Erythroblast (primary cell): ENCODE measurements at places on chromosomes 5 and 9.

DNA sequence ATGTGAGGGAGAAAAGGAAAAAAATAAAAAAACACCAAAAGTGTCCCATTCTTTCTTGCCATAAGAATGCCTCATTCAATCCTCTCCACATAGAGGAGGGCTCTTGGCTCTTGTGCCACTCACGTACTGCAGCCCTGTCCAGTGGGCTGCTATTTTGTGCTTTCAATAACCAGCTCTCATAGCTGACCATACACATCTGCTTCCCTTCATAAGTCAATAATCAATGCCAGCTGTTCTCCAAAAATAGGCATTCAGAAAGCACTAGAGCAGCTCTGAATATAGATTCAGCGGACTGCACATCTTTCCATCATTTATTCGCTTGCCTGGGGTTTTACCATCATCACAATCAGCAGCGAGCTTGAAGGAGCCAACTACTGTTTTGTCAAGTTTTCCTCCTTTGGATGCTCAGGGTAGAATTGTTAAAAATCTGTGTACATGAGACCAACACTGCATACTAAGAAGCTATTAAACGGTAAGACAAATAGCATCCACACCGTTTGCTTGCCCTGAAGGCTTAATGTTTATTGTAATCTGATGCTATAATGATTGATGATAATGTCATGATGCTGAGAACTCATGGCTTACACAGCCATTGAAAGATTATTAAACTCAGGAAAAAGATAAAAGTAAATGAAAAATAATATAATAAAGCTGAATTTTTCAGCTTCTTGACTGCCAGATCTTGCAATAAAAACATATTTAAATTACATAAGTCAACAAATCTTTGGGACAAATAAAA, 80.0 kb downstream of the OXCT1 start:
- DNase-seq, result no peak

- no peak for DNase-seq
Measured at GRCh38 chr5:122267185-122267584, 44.9 kb upstream of the SNCAIP start.

DNA sequence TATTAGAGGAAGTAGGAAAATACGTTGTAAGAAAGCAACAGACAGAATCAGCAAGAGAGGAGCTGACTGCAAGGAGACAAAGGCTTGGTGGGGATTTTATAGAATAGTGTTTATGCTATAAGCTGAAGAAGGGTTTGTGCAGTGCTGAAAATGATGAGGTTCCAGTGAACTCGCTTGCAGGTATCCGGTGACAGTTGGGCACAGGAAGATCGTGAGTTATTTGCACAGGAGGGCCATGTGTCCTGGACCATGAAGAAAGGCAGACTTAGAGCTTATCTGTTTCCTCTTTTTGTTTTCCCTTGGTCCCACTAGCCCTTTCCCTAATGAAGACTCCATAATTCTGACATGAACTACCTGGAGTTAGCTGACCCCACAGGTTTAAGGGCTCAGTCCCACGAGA, 61.4 kb downstream of the NXNL2 start:
- DNase-seq, result no peak

- DNase-seq, result no peak
Measured at GRCh38 chr5:139413963-139414362, 10.1 kb upstream of the SPATA24 start.

- peak; percentile 88 for DNase-seq
Measured at GRCh38 chr5:154756009-154756867, 1.1 kb downstream of the LARP1 start.

GRCh38 chr5:172840432-172841154, 6.5 kb downstream of the ERGIC1 start:
- no peak for DNase-seq

DNA sequence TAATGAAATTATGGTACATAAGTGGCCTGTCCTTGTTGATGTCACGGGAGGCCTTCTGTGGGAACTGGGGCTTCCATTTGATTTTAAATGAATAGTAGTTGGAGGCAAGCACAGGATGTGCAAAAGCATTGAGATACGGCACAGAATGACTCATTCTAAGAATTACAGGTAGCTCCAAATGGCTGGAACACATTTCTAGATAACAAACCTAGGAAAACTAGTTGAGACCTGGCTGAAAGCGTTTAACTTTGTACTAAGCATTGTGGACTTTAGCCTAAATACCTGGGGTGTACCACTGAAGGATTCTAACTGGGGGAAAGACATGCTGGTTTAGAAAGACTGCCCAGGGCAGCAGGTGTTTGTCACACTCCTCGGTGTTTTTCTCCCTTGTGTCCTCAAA, 9.4 kb downstream of the SKP2 start:
- DNase-seq, result no peak

- DNase-seq, result no peak
Measured at GRCh38 chr5:171913987-171914273, 92.5 kb downstream of the FBXW11 start.

GRCh38 chr5:151896031-151896691, 28.5 kb downstream of the GLRA1 start:
- DNase-seq, result no peak

GRCh38 chr5:152864991-152865390, 459.9 kb upstream of the NMUR2 start:
- no peak for DNase-seq

- no peak for DNase-seq
Measured at GRCh38 chr5:1034421-1034905, 25.9 kb downstream of the NKD2 start.

DNA sequence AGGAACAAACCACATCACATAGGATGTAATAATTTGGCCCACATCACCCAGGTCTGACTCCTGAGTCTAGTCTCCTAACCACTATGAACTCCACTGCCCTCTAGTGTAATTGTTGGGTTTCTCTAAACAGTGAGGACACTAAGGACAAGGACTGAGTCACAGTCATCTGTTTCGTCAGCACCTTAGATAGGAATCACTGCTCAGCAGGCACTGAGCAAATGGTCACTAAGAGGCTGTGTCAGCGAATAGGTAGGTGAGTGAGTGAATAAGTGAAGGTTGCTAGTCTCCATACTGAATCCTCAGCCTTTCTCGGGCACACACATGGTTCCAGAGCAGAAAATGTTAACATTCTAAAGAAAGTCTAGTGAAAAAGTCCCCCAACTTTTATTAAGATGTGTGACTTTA, 278.6 kb downstream of the SPOCK1 start:
- DNase-seq, result peak; percentile 60

GRCh38 chr5:97778451-97778850, 595.4 kb upstream of the RIOK2 start:
- no peak for DNase-seq

DNA sequence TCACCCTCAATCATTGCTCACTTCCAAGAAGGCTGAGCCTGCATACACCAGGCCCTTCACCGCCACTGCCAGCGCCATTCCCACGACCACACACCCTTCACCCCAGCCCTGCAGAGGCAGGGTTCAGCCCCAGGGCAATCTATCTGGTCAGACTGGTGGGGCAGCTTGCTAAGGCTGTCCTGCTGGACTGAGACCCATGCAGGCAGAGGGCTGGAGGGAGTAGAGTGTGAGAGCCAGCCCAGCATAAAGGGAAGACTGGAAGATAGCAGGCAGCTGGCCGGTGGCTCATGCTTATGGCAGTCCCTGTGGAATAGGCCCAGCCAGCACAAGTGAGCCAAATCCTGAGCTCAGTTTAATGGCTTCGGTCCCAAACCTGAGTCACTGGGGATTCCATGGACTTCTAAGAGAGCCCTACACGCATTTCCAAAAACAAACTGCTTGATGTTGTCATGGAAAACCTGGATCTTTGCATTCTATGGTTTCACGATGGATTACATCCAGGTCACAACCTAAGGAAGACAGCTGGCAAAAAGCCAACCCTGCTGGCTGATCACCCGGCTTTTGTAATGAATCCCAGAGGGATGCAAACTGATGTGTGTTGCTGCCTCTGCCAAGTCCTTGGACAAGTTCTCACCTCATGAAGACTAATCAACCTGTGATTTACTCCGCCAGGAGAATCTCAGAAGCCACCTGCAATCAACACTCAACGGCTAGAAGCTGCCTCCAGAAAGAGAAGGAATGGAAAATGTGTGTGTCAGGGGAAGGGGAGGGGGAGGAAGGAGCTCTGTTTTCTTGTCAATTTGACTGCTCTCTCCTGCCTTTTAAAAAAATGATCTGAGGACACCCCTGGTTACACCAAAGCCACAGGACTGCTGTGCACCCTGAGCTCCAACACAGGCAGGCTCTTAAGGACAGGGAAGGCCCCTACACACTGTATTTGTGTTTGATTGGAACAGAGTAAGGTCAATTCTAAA, 143.6 kb downstream of the LHFPL2 start:
- DNase-seq, result peak; percentile 26

DNA sequence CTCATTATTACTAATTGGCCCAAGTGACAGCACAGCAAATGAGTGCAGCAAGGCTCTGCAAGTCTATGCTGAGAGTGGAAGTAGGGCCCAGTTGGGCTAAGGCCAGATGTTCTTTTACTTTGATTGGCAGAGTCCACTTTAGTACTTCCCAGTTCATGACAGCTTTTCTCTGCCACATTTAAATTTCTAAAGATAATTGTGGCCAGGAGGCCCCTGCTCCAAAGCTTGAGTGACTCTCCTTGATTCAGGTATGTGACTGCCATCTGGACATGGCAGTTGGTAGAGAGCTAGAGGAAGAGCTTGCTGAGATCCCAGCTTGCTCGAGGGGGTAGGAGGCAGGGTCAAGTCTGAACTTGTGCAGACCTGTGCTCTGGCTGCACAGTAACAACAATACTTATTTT, 154.1 kb downstream of the CARTPT start:
- DNase-seq, result no peak

DNA sequence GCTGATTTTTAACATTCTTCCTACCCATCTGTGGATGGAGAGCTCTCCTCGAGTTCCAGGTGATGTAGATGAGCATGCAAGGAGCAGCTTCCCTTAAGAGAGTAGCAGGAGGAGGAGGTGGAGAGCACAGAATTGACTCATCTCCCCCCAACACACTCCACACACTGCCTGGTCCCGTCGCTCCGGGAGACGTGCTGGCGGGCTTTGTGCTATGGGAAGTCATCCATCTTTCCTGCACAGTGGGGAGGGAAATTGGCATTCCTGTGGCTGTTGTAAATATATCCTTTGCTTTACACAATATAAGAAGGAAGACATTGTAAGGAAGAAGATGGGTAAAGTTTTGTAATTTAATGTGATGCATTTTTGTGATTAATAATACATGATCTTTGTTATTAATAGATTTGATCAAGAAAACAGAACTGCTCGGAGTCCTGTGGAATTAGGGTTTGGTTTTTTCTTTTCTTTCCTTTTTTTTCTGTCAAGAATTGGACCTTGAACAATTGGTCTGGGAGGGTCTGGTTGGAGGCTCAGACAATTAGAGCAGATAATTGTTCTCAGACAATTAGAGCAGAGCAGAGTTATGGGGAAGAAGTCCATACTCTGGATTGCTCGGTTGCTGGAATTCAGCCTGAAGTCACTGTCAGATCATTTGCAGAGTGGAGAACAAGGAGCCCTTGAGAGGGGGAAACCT, 297.8 kb downstream of the GADD45G start:
- DNase-seq, result no peak

GRCh38 chr5:170631466-170632195, 127.8 kb downstream of the KCNIP1 start:
- no peak for DNase-seq

DNA sequence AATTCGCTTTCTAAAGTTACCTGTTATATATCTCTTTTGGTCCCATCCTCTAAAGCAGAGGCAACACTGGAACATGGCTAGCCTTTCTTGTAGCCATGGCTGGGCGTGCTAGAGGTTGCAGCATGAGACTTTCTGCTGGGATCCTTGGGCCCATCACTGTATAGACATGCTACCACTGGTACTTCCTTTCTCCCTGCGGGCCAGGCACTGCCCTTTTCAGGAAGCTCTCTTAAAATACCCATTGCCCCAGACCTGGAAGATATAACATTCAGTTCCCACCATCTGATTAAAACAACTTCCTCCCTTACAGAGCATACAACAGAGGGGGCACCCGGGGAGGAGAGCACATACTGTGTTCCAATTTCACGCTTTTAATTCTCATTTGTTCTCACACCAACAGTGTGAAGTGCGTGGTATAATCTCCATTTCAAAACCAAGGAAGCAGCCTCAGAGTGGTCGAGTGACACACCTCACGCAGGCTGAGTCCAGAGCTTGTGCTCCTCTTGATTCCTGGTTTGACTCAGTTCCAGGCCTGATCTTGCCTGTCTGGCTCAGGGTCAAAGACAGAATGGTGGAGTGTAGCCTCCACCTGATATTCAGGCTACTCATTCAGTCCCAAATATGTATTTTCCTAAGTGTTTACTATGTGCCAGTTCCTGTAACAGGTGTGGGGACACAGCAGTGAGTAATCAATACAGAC, 22.6 kb downstream of the PTGS1 start:
- no peak for DNase-seq

DNA sequence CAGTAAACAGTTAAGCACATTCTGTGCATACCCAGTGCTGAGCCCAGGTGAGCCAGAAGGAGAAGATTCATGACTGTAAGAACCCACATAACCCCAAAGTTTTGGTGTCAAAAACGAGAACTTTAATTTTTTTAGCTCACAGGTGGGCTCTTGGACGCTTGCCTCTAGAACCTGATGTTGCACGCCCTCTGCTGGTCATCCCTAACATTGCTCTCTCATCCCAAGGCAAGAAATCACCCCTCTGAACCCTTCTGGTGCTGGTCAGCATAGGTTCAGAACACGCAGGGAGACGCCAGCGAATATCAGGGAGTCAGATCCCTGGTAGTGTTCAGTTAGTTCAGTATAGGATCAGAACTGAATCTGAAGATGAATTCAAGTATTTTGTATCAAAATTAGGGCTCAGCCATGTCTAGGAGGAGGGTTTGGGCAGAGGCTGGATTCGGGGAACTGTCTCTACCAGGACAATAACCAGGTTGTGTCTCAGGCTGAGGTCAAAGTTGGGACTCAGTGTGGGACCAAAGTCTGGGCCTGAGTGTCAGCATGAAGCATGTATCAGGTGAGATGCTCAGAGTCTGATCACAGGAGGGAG, 4.1 kb upstream of the DNAJB5 start:
- peak; percentile 60 for DNase-seq

GRCh38 chr5:113807427-113807991, 294.0 kb downstream of the YTHDC2 start:
- no peak for DNase-seq

DNA sequence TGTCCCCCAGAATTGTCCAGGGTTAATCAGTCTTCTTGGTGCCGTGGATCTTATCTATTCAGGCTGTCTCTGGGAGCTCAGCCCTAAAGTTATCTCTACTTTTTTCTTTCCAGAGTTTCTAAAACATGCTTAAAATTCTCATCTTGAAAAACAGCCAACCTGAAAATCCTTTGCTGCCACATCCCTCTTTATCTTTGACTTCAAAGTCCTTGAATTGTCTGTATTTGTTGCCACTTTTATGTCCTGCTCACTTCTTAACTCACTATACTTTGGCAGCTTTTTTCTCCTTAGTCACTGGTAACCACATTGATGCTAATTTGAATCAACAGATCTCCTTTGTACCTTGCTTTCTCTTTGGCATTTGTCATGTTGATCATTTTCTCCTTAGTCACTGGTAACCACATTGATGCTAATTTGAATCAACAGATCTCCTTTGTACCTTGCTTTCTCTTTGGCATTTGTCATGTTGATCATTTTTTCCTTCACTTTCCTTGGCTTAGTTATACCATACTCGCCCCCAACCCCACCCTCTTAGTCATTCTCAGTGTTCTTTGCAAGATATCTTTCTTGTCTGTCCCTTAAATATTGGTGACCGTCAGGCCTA, 8.5 kb downstream of the DMXL1 start:
- DNase-seq, result peak; percentile 71
